ENCODE measurements at places on chromosomes 16 and 17.

- DNase-seq: no peak
Measured at GRCh38 chr17:12230481-12231354, 210.0 kb downstream of the MAP2K4 start.

GRCh38 chr16:85563515-85564276 is 49.4 kb upstream of the GSE1 start:
- no peak for DNase-seq

DNA sequence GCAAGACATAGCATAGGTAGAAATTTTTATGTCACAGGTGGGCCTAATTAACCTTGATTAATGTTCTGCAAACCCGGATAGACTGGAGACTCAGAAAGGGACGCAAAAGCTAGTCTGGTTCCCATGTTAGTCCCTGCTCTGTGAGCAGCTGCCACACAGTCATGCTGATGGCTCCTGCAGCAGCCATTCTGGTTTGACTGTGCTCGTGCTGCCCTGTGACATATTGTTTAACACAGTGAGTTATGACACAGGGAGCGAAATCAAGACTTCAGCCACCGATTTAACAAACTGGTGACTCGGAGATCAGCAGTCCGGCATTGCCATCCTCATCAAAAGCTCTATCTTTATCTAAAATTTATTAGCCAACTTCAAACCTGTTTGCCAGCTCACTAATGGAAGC is 169.8 kb downstream of the WWOX start:
- no peak for DNase-seq

GRCh38 chr16:31877876-31878642 is 4.5 kb downstream of the ZNF267 start:
- DNase-seq: no peak
